Osteocyte (in vitro differentiated cells): ENCODE measurements at places on chromosomes 3 and 15. TPM values are rescaled to one million over a fixed set of nuclear protein-coding genes. Genes with fewer than 3 reads are reported as not detected.

The TGM4 gene
- total RNA-seq, result 0.26 TPM in 1 of 2 replicates, not detected in the other

The TRIM42 gene
- not detected in 2 replicates for total RNA-seq

The RASL12 gene
- total RNA-seq, result 0.73 and 0.78 TPM in 2 replicates

The LRRIQ4 gene
- not detected in 2 replicates for total RNA-seq

The IL5RA gene
- total RNA-seq, result not detected in 2 replicates

The FAM227B gene
- 3.0 and 4.0 TPM in 2 replicates for total RNA-seq

The SI gene
- not detected in 2 replicates for total RNA-seq

The PYGO1 gene
- 16.1 and 18.5 TPM in 2 replicates for total RNA-seq

The GPD1L gene
- 9.1 and 10.9 TPM in 2 replicates for total RNA-seq

The HHATL gene
- total RNA-seq, result not detected in 2 replicates

- DNase-seq, result no peak
- peaks cover 2% of the 10 kb centered on the region for H3K4me1 ChIP-seq
- peaks cover 8% of the 10 kb centered on the region for H3K27me3 ChIP-seq
- H3K27ac ChIP-seq, result no peak overlapping the region
- no peak overlapping the region for H3K4me3 ChIP-seq
Observed at GRCh38 chr3:47566667-47567066, 12.0 kb downstream of the CSPG5 start.

- H3K27ac ChIP-seq, result peak overlapping the region; percentile 87
- peaks cover 20% of the 10 kb centered on the region for H3K36me3 ChIP-seq
- H3K4me3 ChIP-seq, result no peak overlapping the region
- peaks cover 64% of the 10 kb centered on the region for H3K4me1 ChIP-seq
- H3K27me3 ChIP-seq, result no peaks in the 10 kb centered on the region
- no peak for DNase-seq
Observed at GRCh38 chr3:172107403-172107802, 68.0 kb downstream of the FNDC3B start.

- peaks cover 48% of the 10 kb centered on the region for H3K36me3 ChIP-seq
- H3K27me3 ChIP-seq, result no peaks in the 10 kb centered on the region
- H3K27ac ChIP-seq, result peak overlapping the region; percentile 53
- H3K4me3 ChIP-seq, result no peak overlapping the region
- no peak for DNase-seq
Observed at GRCh38 chr3:179421500-179421899, 29.8 kb downstream of the GNB4 start.

GRCh38 chr3:182910936-182911781 is 69.2 kb downstream of the DCUN1D1 start:
- no peaks in the 10 kb centered on the region for H3K4me1 ChIP-seq
- peaks cover 23% of the 10 kb centered on the region for H3K36me3 ChIP-seq
- no peak overlapping the region for H3K27ac ChIP-seq
- DNase-seq, result no peak

GRCh38 chr3:59374091-59374817 is 324.4 kb upstream of the CFAP20DC start:
- DNase-seq, result no peak
- peaks cover 18% of the 10 kb centered on the region for H3K27me3 ChIP-seq
- no peaks in the 10 kb centered on the region for H3K4me1 ChIP-seq
- H3K36me3 ChIP-seq, result no peaks in the 10 kb centered on the region
- H3K27ac ChIP-seq, result no peak overlapping the region

GRCh38 chr3:78917536-78917935 is 850.3 kb downstream of the ROBO1 start:
- no peaks in the 10 kb centered on the region for H3K36me3 ChIP-seq
- peaks cover 34% of the 10 kb centered on the region for H3K4me1 ChIP-seq
- H3K4me3 ChIP-seq, result no peak overlapping the region

GRCh38 chr3:141878326-141878725 is 1.9 kb downstream of the ATP1B3 start:
- no peak for DNase-seq
- peak overlapping the region; percentile 93 for H3K27ac ChIP-seq
- peak overlapping the region; percentile 89 for H3K4me3 ChIP-seq
- H3K27me3 ChIP-seq, result no peaks in the 10 kb centered on the region

DNA sequence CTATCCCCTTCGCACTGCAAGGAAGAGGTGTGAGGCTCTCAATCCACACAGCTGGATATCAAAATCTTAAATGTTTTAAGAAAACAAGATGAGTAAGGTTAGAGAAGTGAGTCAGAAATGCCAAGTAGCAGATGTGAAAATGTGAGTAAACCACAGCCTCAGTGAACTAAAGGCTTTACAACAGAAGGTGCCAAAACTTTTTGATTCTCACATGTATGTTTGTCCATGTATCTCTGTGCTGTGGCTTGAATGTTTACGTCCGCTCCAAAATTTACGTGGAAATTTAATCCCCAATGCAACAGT is 126.8 kb upstream of the PFN2 start:
- H3K27ac ChIP-seq, result peak overlapping the region; percentile 47
- no peaks in the 10 kb centered on the region for H3K27me3 ChIP-seq
- H3K36me3 ChIP-seq, result peaks cover 4% of the 10 kb centered on the region
- no peak overlapping the region for H3K4me3 ChIP-seq

GRCh38 chr15:40379853-40380252 is 2.7 kb upstream of the KNSTRN start:
- no peaks in the 10 kb centered on the region for H3K36me3 ChIP-seq
- no peak overlapping the region for H3K4me3 ChIP-seq
- peaks cover 35% of the 10 kb centered on the region for H3K4me1 ChIP-seq

- no peaks in the 10 kb centered on the region for H3K27me3 ChIP-seq
- DNase-seq, result no peak
- no peak overlapping the region for H3K27ac ChIP-seq
- H3K4me1 ChIP-seq, result no peaks in the 10 kb centered on the region
Observed at GRCh38 chr3:108673988-108674661, 83.1 kb downstream of the RETNLB start.

DNA sequence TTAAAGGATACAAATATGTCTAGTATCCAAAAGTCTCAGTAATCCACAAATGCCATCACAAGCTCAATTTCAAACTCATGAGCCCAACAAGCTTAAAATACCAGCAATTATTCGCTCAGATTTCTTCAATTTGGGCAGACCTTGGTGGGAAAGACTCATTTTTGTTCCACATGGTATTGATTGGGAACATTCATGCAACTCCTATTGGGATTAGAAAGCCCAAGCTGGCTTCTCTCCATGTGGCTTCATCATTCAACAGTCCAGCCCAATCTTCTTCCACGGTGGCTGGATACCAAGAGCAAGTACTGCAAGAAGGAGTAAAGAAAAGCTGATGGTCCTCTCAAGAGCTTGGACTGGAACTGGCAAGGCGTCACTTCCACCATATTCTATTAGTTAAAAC is 66.3 kb downstream of the STRIT1 start:
- H3K36me3 ChIP-seq, result no peaks in the 10 kb centered on the region
- no peaks in the 10 kb centered on the region for H3K27me3 ChIP-seq
- no peak overlapping the region for H3K27ac ChIP-seq
- no peak overlapping the region for H3K4me3 ChIP-seq
- DNase-seq, result no peak
- H3K4me1 ChIP-seq, result peaks cover 2% of the 10 kb centered on the region

- no peaks in the 10 kb centered on the region for H3K36me3 ChIP-seq
- no peak for DNase-seq
- peaks cover 38% of the 10 kb centered on the region for H3K4me1 ChIP-seq
- H3K27ac ChIP-seq, result peak overlapping the region; percentile 95
- no peaks in the 10 kb centered on the region for H3K27me3 ChIP-seq
Observed at GRCh38 chr15:52567871-52568600, 794 bp downstream of the ARPP19 start.

DNA sequence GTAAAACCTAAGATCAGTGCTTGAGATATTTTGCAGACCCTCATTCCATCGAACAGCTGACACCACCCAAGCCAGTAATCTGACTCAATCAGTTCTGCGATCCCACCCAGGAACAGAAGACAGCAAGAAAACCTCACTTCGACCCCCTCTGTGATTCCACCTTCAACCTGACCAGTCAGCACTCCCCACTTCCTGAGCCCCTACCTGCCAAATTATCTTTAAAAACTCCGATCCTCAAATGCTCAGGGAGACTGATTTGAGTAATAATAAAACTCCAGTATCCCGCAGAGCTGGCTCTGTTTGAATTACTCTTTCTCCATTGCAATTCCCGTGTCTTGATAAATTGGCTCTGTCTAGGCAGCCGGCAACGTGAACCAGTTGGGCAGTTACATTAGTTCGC is 25.7 kb upstream of the CLDN16 start:
- H3K36me3 ChIP-seq, result no peaks in the 10 kb centered on the region
- no peak overlapping the region for H3K4me3 ChIP-seq
- no peaks in the 10 kb centered on the region for H3K27me3 ChIP-seq
- DNase-seq, result no peak

GRCh38 chr15:100520132-100520921 is 8.4 kb downstream of the CERS3 start:
- H3K36me3 ChIP-seq, result no peaks in the 10 kb centered on the region
- H3K4me3 ChIP-seq, result no peak overlapping the region
- no peak for DNase-seq
- H3K27me3 ChIP-seq, result no peaks in the 10 kb centered on the region

DNA sequence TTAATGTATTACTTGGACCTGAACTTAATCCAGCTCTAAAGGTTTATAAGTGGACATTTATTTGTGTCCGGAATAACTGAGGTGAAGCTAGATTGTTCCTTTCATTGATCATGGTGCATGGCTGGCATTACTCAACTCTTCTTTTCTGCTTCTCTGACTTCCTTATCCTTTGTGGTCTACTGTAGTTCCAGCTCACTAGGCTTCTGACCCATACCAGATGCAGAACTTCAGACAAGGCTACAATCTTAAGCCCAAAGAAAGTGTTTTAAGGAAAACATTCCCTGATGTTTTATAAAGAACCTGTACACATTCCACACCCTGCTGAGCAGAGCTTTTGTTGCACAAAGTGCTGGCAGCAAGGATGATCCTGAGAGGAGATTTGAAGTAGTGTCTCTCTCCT is 250.8 kb upstream of the TGFBR2 start:
- no peak overlapping the region for H3K4me3 ChIP-seq
- no peak for DNase-seq
- H3K27ac ChIP-seq, result no peak overlapping the region
- H3K4me1 ChIP-seq, result peaks cover 55% of the 10 kb centered on the region
- no peaks in the 10 kb centered on the region for H3K27me3 ChIP-seq
- H3K36me3 ChIP-seq, result no peaks in the 10 kb centered on the region

DNA sequence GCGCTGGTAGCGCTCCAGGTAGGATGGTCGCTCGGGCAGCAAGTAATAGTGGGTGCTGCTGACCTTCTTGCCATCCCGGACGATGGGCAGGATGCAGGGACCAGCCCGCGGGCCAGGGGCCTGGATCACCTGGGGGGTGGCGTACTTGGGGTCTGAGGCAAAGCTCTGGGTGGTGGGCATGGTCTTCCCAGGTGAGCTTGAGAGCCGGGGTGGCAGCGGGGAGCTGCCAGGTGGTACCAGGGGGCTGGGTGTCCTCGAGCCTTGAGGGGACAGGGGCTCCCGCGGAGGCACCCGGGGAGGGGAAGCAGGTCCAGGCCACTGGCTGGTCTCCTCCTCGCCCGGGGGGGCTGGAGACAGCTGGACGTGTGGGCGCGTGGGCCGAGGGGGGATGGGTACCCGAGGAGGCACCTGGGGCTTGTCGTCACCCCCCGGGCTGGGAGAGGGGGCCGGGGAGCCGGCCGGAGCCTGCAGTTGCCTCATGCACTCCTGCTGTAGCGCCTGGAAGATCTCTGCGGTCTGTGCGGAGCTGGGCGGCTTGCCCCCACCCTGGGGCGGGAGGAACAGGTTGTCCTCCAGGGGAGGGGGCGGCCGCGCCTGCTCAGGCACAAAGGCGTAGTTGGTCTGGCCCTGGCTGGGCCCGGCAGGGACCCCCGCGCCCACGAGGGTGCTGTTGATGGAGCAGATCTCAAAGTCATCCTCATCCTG is 40.6 kb downstream of the TNK2 start:
- no peak for DNase-seq
- peaks cover 8% of the 10 kb centered on the region for H3K36me3 ChIP-seq
- H3K4me3 ChIP-seq, result no peak overlapping the region

DNA sequence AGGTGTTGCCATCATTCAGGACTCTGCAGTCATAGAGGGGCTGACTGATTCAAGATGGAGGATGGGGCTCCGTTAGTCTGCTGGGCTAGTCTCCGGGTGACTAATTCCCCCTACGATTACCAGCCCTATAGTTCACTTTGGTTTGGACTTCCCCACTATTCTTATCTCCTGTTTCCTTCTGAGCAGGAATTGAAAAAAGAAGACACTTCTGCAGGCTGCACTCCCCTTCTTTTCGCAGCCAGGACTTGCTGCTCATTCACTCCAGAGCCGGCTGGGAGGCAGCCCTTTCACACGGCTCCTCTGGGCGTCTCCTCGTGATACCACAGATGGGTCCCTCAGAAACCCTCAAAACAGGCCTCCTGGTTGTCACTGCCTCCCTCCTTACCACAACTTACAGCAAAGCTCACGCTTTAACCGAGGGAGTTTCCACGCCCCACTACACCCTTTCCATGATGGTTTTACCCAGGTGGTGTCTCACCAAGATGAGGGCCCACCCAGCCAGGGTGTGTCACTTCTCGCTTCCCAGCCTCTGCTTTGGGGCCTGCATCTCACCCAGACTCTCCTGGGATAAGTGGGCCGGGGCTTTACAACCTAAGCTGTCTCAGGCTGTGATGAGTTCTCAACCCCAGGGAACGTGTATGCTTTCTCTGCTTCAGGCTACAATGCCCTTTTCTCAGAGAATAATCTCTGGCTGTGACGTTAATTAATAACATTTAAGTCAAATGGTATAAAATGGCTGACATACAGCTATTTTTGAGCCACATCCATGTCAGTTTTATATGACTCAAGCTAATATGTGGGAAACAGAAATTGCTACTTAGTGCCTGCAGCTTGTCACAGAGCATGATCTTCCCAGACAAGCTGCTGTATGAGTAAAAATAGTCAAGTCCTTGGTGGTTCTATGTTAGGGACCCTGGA is 11.9 kb downstream of the CX3CR1 start:
- no peaks in the 10 kb centered on the region for H3K4me1 ChIP-seq
- no peaks in the 10 kb centered on the region for H3K36me3 ChIP-seq
- H3K27ac ChIP-seq, result no peak overlapping the region
- H3K4me3 ChIP-seq, result no peak overlapping the region
